Lower leg skin (tissue), 4 donors: ENCODE measurements at places on chromosomes 1 and 21.

- DNase-seq = peak; percentile 68
Measured at GRCh38 chr1:38724160-38725131, 135.1 kb downstream of the RRAGC start.

DNA sequence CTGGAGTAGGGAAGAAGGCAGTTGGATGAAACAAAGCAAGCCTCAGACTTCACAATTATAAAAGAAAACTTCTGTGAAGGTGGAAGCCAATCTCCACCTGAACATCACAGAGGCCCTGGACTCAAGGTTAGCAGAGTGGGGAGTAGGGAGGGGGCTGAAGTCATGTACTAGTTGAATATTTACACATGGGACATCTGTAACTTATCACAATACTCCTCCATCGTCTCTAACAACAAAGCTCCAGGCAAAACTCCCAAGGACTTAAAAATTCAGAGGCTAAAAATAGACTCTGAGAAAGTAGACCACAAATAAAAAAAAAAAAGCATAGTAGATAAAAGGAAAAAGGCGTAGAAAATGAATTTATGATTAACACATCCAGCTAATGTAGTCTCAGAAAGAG is 326.3 kb upstream of the PKN2 start:
- DNase-seq = no peak

DNA sequence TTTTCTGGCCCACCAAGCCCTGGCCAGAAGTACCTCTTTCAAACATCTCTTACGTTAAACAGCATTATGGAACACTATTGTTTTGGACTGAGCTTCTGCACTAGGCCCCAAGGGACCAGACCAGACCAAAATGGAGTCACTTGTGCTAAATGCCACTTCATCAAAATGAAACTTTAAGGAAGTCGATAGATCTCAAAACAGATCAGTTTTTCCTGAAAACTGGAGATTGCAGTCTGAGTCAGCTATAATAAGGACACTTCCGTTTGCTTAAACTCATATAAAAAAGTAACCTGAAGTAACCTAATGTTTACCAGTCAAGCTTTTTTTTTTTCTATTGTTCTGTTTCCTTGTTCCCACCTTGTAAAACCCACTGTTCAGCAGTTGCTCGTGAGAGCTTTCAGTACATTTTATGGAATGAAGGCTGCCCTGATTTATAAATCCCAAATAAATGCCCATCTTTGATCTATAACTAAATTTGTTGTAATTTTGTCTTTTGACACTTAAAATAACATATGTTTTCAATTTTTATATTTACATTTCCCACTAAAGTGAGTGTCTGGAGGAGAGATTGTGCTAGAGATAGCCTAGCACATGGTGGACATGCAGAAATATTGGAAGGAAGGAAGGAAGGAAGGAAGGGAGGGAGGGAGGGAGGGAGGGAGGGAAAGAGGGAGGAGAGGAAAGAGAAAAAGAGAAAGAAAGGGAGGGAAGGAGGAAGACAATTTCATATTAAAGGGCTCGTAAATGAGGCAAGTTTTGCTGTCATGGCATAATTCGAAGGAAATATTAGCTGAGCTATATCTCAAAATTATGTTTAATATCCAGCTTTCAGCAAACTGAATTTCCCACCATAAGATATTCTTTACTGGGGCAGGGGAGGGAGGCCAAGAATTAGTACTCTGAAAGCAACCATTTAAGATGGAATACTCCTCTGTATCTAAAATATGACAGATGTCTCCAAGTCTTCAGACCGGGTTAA is 77.0 kb upstream of the CXADR start:
- no peak for DNase-seq

GRCh38 chr1:153771261-153771660 is 3.9 kb upstream of the SLC27A3 start:
- no peak for DNase-seq

DNA sequence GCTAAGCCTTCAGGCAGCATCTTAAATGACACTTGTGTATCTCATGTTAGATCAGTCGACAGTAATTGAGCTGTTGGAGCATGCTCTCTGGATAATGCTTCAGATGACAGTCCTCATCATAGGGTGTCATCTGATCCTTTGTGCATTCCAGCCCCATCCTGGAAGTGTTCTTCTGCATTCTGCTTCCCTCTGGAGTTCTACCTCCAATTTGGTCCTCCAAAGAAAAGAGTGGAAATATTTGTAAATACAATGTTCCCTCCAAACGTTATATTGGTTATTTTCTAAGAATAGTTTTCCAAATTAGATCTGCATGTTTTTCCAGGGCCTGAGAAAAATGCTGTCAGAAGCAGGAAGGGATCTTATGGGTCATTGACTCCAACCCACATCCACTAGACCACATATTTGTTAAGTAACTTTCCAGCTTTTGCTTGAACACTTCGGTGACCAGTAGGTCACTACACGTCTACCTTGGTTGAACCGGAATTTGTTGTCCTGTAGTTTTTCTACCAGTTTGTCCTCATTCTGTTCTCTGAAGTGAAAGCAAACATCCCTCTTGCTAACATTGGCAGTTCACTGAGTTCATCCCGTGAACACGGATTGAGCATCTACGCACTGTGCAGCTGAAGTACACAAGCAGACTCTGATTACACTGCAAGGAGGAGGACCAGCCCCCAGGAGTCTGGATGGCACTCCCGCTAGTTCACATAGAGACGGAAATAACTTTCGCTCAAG is 136.0 kb downstream of the TLR5 start:
- DNase-seq = no peak

DNA sequence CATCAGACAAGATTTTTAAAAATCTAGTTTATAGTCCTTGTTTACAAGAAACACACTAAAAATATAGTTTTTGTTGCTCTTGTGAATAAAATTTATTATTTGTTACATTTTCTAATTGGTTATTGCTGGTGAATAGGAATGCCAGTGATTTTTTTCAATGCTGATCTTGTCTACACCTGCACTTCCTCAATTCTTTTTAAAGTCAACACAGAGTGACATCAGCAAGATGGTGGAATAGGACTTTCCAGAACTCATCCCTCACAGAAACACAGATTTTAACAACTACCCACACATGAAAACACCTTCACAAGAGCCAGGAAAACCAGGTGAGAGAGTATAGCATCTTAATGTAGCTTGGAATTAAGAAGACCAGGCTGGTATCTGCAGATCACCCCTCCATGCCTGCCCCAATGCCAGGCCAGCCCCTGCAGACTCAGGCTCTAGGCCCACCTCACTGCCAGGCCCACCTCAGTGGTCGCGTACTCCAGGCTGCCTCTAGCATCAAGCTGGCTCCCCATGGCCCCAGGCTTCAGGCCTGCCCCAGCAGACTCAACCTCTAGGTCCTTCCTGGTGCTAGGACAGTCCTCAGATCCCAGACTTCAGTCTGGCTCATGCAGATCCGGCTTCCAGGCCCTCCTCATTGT is 117.6 kb downstream of the WDR3 start:
- DNase-seq = no peak
